ENCODE measurements at places on chromosomes 6 and 20.
A peak's percentile ranks its signal among the peaks of the same experiment; 100 is the strongest.

- no peak overlapping the region for H3K4me3 ChIP-seq
- H3K27me3 ChIP-seq = no peaks in the 10 kb centered on the region
- H3K4me1 ChIP-seq = no peaks in the 10 kb centered on the region
Observed at GRCh38 chr6:26064619-26065257, 22.5 kb upstream of the HFE start.

GRCh38 chr20:13012886-13013285 is 4.1 kb downstream of the SPTLC3 start:
- H3K36me3 ChIP-seq = no peaks in the 10 kb centered on the region
- H3K27me3 ChIP-seq = no peaks in the 10 kb centered on the region
- DNase-seq = no peak
- no peak overlapping the region for H3K4me3 ChIP-seq

DNA sequence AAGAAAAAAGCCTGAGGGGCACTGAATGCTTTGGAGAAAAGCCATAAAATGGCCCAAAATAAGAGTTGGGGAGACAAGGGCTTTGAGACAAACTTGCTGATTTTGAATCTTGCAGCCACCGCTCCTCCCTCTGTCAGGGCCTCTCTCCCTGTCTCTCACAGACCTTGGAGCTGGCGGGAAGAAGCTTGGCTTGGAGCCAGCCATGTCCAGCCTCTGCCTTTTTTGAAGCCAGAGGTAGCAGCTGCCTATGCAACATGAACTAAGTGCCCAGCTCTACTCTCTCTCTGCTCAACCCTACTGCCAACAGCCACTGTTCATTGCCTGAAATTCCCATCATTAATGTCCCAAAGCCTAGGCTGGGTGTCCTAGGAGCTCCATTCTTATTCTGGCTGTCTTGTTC is 63.7 kb upstream of the CTNNBL1 start:
- no peak overlapping the region for H3K27ac ChIP-seq
- H3K27me3 ChIP-seq = no peaks in the 10 kb centered on the region
- no peak overlapping the region for H3K4me3 ChIP-seq
- H3K36me3 ChIP-seq = no peaks in the 10 kb centered on the region
- DNase-seq = no peak
- H3K4me1 ChIP-seq = no peaks in the 10 kb centered on the region

DNA sequence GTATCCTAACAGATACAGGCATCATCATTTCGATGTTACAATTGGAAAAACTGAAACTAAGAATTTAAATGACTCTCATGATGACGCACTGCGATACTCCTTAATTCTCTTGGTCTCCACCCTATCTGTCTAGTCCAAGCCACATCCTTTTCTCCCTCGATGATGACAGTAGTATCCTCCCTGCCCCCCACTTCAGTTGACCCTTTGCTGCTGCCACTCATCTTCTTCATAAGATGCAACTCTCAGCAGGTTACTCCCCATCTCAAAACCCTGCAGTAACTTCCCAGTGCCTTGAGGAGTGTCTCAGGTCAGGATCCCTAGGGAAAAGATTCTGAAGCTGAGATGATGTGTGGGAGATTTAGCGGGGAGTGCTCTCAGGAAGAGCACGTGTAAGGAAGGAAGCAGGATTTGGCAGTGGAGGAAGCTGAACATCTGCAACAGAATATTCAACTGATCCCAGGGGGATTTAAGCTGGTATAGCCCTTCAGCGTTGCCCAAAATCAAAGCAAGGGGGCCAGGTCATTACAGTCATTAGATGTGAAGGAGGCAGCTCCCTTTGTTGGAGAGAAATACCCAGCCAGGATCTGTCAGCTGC is 16.1 kb downstream of the JPH2 start:
- H3K27ac ChIP-seq = no peak overlapping the region
- H3K4me1 ChIP-seq = no peaks in the 10 kb centered on the region
- no peaks in the 10 kb centered on the region for H3K36me3 ChIP-seq
- H3K27me3 ChIP-seq = no peaks in the 10 kb centered on the region

DNA sequence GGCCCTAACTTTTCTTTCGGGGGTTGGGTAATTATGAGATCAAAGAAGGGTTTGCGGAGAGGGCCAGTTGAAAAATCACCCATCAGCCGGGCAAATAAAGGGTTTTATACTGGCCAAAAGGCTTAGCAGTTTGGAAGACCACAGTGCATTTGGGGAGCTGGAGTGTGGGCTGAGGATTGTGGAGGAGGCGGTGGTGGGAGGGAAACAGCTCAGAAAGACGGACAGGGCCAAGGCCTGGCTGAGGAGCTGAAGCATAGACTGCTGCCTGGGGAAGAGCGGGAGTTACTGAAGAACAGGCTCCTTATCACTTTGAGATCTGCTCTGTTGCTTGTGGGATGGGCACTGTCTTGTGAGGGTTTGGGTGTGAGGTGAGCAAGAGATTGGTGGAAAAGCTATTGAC is 144.2 kb downstream of the CARMIL1 start:
- DNase-seq = no peak
- H3K36me3 ChIP-seq = peaks cover 2% of the 10 kb centered on the region
- no peak overlapping the region for H3K4me3 ChIP-seq

DNA sequence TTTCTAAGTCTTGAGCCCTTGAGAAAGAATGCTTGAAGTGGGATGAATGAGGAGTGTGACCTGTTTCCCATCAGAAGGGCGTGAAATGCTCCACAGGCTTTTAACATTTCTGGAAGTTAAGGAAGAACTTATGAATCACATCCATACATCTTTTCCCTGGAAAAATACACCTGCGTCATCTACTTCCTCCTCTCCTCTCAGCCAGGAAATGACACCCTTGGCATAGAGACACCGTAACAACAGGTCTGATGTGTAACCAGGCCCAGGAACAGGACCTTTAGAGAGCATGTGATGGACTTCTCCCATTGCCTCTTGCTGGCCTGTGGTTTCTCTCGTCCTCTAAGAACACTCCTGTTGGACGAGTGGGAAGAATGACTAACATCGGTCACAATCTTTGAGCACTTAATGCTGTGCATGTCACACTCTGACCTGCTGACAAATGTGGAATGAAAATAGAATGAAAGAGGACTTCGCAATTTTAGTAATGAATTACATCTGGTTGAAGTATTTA is 28.5 kb upstream of the CITED2 start:
- peaks cover 1% of the 10 kb centered on the region for H3K4me1 ChIP-seq
- DNase-seq = no peak
- no peak overlapping the region for H3K4me3 ChIP-seq
- peaks cover 6% of the 10 kb centered on the region for H3K27me3 ChIP-seq

DNA sequence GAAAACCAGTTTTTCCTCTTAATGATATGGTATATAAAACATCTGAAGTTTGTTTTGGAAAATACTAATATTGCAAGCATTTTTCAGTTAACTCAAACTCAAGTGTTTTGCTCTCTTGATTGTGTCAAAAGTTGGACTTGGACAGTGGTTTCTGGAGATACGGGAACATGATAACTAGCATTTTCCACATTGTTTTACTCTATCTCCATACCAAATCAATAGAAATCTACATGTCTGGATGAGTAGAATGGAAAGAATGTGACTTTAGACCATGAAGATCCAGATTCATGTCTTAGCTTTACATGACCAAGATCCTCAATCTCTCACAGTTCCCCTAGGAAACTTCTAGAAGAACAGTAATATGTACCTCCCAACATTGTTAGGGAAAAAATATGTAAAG is 22.2 kb upstream of the FBXO30 start:
- no peak overlapping the region for H3K27ac ChIP-seq
- H3K4me1 ChIP-seq = no peaks in the 10 kb centered on the region
- no peaks in the 10 kb centered on the region for H3K27me3 ChIP-seq
- no peaks in the 10 kb centered on the region for H3K36me3 ChIP-seq

DNA sequence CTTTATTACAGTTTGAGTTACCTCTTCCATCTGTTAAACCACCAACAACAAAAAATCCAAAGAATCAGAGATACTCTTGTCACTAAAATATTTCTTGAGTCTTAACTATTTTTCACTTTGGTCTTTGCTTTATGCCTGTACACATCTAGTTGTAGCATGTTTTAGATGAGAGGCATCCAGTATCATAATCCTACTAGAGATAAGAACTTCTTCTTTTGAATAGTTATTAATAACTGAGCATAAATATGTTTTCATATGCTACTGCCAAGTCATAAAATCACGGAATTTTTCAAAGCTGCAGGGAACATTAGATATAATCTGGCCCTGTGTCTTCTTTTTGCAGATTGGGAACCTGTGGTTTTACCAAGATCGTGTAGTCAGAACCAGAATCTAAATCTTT is 55.3 kb downstream of the STK4 start:
- H3K27me3 ChIP-seq = no peaks in the 10 kb centered on the region
- H3K4me1 ChIP-seq = no peaks in the 10 kb centered on the region
- H3K36me3 ChIP-seq = no peaks in the 10 kb centered on the region
- H3K4me3 ChIP-seq = no peak overlapping the region
- H3K27ac ChIP-seq = no peak overlapping the region
- no peak for DNase-seq

DNA sequence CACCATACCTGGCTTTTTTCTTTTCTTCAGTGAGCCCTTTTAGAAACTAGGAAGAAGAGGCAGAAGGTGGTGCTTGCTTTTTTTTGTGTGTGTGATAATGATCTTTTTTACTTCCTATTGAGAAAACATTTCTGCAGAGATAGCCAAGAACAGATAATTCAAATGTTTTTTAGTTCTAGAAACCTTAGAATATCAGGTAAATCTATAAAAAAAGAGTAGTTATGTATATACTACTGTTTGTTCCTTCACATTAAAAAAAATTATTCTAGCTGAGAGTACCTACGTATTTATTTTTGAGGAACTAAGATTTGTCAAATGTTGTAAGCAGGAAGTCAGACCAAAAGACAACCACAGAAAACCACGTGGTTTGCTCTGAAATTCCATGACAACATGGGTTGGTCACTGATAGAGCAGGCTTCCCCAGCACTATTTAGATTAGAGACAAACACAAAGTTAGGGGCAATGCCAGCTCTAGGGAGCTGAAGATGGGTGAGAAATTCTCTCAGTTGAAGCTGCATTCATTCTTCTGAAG is 12.8 kb downstream of the STK4 start:
- no peak overlapping the region for H3K27ac ChIP-seq
- H3K4me1 ChIP-seq = no peaks in the 10 kb centered on the region
- no peaks in the 10 kb centered on the region for H3K27me3 ChIP-seq
- no peak overlapping the region for H3K4me3 ChIP-seq
- DNase-seq = no peak

DNA sequence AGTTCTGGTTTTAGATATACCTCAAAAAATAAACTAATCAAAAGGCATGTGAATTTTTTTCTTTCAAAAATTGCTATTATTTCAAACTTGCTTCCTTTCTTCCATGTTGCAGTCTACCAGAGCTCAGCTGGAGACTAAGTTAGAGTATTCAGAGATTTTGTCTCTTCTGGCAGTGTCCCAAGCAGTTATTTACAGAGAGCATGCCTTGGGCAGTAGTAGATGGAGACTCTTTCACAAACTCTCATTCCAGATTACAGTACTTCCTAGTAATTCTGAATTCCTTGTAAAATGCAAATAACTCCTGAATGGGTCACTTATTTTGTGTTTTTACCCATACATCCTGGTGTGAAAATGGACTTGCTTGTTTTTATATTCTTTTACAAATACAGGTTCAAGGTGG is 703.4 kb downstream of the EPHA7 start:
- no peak overlapping the region for H3K27ac ChIP-seq
- no peak for DNase-seq
- no peak overlapping the region for H3K4me3 ChIP-seq
- H3K27me3 ChIP-seq = no peaks in the 10 kb centered on the region

GRCh38 chr6:140320081-140321080 is 945.9 kb upstream of the CITED2 start:
- no peaks in the 10 kb centered on the region for H3K36me3 ChIP-seq
- no peaks in the 10 kb centered on the region for H3K27me3 ChIP-seq
- no peaks in the 10 kb centered on the region for H3K4me1 ChIP-seq
- H3K4me3 ChIP-seq = no peak overlapping the region
- no peak for DNase-seq

- peaks cover 11% of the 10 kb centered on the region for H3K36me3 ChIP-seq
- no peak for DNase-seq
- no peak overlapping the region for H3K27ac ChIP-seq
- H3K4me3 ChIP-seq = peak overlapping the region; percentile 94
- H3K4me1 ChIP-seq = peaks cover 6% of the 10 kb centered on the region
Observed at GRCh38 chr6:31168606-31169005, 1.9 kb downstream of the POU5F1 start.

DNA sequence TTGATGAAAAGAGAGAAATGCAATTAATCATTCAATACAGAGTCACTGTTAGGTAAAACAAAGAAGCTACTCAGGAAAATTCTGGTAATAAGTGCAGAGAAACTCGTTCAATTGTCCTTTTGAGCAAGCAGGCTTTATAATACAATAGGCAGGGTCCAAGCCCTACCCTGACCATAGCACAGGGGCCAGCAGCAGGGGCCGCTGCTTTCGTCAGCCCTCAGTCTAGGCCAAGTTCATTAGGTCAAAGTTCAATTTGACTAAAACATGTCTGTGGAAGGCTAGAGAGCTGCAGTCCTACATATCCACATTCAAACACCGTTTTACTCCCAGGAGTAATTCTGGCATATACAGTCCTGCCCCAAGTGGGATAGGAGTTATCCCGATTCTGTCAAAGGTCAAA is 94.6 kb downstream of the BCAS1 start:
- H3K27ac ChIP-seq = no peak overlapping the region
- no peaks in the 10 kb centered on the region for H3K27me3 ChIP-seq
- no peak for DNase-seq
- H3K36me3 ChIP-seq = no peaks in the 10 kb centered on the region

DNA sequence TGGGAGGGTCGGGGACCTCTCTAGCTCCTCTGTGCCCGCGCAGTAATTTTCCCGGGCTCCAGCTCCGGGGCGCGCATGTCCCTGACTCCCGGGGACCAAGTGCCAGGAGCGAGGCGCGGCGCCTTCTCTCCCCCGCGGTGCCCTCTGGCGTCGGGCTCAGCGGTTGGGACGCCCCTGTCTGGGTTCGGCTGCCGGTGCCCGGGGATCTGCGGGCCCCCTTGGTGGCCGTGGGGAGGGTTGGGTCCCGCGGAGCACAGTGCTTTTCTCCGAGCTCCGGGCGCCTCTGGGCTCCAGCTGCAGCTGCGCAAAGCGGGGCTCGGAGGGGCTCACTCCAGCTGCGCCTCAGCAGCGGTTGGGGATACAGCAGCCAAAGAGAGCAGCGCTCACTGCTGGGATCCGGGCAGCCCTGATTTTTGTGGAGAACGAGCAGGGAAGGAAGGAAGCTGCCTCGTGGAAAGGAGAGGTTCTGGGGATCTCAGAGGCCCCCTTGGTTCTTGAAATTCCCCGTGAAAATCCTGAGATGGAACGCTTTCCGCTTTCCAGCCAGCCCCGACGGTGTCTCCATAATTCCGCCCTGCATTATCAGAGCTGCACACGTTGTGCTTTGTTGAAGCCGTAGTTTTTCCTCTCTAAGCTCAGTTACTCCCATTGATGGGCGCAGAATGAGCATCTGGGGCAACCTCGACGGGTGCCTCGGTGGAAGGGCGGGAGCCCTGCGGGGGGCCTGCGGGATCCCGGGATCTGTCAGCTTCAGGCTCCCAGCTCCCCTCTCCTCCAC is 861 bp downstream of the PPP1R14C start:
- H3K4me1 ChIP-seq = no peaks in the 10 kb centered on the region
- H3K36me3 ChIP-seq = no peaks in the 10 kb centered on the region
- H3K27me3 ChIP-seq = peaks cover 39% of the 10 kb centered on the region
- no peak overlapping the region for H3K27ac ChIP-seq

- no peak overlapping the region for H3K27ac ChIP-seq
- H3K27me3 ChIP-seq = no peaks in the 10 kb centered on the region
- H3K4me3 ChIP-seq = no peak overlapping the region
- no peak for DNase-seq
- H3K36me3 ChIP-seq = no peaks in the 10 kb centered on the region
Observed at GRCh38 chr20:42359617-42360016, 741.4 kb upstream of the CHD6 start.

- H3K36me3 ChIP-seq = no peaks in the 10 kb centered on the region
- DNase-seq = no peak
- no peak overlapping the region for H3K4me3 ChIP-seq
- 0 out of 2 replicates have a peak, but pooled peaks cover 1% of the 10 kb centered on the region for H3K4me1 ChIP-seq
- no peak overlapping the region for H3K27ac ChIP-seq
Observed at GRCh38 chr6:138988469-138988834, 399 bp upstream of the REPS1 start.
